ENCODE measurements at places on chromosomes 13 and 19.

GRCh38 chr13:60108589-60108988 is 55.1 kb downstream of the DIAPH3 start:
- no peak for DNase-seq

- no peak for DNase-seq
Measured at GRCh38 chr13:30551189-30551588, 66.5 kb upstream of the USPL1 start.

DNA sequence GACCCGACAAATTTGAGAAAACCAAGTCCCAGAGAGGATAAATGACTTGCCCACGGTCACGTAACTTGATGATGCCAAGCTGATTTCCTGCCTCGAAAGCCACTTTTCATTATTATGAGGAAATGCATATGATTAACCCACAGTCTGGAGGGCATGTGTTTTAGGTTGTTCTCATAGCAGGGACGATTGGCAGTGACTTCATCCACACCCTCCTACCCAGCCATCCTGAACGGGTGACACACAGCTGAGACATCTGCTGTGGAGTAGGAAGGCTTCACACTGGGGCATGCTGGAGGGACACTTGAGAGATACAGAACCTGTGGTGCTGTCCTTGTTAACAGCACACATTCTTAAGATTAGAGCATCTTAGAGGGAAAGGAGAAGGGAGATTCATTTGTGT is 65.4 kb upstream of the WDFY2 start:
- no peak for DNase-seq

DNA sequence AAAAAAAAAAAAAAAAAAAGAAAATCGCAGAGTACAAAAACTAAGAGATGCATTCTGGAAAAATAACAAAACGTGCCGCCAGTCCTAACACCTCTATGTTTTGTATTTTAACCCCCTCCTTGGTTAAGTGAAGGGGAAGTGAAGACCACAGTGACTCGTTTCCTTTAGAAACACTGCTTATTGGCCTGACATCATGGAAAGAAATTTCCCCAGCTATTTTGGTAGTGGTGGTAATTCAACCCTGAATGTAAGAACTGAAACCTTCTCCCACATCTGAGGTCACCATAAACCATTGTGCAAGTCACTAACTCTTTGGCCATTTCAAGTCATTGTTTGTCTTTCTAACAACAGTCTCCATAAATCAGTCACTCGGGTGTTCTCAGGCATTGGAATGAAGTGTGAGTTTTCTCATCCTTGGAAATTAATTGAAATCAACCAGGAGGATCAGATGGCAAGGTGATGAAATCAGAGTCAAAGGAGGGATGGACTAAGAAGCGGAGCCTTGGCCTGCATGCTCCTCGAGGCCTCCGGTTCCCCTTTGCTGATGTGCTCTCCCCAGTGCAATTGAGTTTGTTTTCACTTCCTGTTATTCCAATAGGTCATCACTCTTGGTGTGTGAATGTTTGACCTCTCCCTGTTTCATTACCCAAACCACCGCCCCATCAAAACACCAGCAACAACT is 443.9 kb downstream of the FGF9 start:
- peak; percentile 30 for DNase-seq

- no peak for DNase-seq
Measured at GRCh38 chr19:50554212-50554611, 14.0 kb downstream of the LRRC4B start.

GRCh38 chr19:39840492-39840891 is 5.7 kb downstream of the FBL start:
- no peak for DNase-seq

- no peak for DNase-seq
Measured at GRCh38 chr13:46530084-46530935, 22.7 kb upstream of the LRCH1 start.

DNA sequence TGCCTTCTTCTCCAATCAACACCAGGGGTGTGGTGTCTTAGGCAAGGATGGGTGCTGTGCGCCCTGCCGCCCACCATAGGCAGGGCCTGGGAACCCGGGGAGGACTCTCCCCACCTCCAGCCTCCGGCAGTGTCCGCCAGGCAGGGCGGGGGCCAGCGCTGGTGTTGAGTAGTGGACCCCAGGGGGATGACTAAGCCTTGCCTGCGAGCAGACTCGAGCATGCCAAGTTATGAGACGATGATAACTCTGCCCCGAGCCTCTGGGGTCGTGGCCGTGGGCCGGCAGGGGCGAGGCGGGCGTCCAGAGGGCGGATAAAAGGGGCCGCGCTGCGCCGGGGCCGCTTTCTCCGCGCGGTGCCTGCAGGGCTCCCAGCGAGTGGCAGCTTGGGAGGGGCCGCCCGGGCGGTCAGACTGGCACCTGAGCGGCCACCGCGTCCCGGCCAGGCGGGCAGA is at the start of gene MEDAG:
Gene MEDAG (plus strand): TSS at position 340 of the 452 bp plus-strand sequence. CDS start 245 bp downstream, outside the sequence.
- no peak for DNase-seq

DNA sequence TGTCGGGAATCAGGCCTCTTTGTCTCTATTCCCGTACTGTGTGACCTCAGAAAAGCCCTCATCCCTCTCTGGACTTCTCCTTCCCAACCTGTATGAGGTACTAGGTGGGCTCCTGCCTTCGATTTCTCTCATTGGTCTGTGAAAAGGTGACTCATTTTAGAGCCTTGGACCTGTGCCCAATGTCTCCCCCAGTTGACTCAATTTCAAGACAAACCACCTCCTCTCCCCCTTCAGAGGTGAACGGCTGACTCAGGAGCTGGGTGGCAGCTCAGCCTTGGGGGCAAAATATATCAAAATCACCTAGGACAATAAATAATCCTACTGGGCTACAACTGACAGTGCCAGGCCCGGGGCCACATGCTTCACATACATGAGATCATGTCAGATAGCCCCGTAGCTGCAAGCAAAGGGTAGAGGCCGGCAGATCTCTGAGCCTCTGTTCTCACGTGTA is 630 bp downstream of the COQ8B start:
- no peak for DNase-seq

- DNase-seq, result no peak
Measured at GRCh38 chr13:98609756-98610155, 32.8 kb upstream of the STK24 start.

- DNase-seq, result no peak
Measured at GRCh38 chr19:32863841-32864240, 5.7 kb downstream of the SLC7A9 start.

DNA sequence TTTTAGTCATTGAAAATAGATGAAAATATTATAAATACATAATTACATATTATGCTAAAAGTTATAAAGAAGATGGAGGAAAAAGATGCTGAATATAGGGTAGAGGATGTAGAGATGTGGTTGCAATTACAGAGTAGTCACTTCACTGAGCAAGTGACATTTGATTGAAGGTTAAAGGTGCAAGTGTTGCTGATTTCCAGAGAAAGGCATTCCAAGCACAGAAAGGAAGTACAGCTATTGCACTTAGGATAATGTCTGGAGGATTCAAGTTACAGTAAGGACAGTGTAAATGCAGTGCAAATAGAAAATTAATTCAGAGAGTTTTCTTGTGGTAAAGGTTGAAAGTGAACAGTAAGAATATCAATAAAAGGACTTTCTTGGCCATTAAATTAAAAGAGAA is 1721.8 kb downstream of the PCDH9 start:
- no peak for DNase-seq

DNA sequence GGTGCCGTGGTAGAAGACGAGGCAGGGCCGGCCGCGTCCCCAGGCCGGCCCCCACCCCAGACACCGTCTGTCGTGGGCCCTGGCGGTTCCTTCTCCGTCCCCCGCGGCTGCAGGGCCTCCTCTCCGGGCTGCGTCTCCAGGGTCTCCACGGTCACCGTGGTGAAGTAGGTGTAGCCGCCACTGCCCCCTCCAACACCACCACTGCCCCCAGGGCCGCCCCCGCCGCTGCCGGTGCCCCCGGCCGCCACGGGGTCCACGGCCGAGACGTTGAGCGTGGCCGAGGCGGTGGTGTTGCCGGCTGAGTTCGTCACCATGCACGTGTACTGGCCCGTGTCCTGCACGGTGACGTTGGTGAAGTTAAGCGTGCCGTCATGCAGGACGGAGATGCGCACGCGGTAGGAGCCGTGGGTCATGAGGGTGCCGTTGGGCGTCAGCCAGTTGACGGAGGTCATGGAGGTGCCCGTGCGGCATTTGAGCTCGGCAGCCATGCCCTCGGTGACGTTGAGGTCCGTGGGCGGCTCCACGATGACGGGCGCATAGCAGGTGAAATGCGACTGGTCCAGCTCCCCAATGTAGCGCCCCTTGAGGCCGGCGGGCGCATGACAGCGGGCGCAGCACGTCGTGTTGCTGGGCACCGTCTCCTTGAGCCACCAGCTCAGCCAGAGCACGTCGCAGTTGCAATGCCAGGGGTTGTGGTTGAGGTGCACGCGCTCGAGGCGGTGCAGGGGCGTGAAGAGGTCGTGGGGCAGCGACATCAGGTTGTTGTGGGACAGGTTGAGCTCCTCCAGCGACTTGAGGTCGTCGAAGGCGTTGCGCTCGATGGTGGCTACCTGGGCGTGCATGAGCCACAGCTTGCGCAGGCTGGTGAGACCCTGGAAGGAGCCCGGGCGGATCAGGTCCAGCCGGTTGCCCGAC is 4.6 kb upstream of the ASPDH start:
- no peak for DNase-seq

DNA sequence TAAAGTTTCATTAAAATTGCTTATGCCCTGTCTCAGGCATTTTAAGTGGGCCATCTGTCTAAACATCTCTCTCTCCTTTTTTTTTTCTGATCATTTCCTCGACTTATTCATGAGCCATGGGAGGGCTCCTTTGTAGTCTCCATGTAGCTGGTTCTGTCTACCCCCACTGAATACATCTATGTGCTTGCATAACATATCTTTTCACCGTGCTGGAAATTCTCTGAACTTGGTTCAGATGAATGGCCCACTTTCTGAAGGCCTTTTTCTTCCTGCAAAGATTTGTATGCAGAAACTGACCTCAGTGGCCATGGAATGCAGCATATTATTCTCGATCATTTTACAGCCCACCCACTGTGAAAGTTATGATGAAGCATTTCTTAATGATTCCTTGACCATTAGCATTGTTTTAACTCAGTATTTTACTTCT is 225.3 kb downstream of the GGACT start:
- DNase-seq, result no peak

- no peak for DNase-seq
Measured at GRCh38 chr13:23776698-23777574, 112.3 kb downstream of the MIPEP start.

- no peak for DNase-seq
Measured at GRCh38 chr13:45082964-45083363, 37.3 kb upstream of the GTF2F2 start.

- DNase-seq, result no peak
Measured at GRCh38 chr19:33759356-33759755, 37.3 kb upstream of the KCTD15 start.

DNA sequence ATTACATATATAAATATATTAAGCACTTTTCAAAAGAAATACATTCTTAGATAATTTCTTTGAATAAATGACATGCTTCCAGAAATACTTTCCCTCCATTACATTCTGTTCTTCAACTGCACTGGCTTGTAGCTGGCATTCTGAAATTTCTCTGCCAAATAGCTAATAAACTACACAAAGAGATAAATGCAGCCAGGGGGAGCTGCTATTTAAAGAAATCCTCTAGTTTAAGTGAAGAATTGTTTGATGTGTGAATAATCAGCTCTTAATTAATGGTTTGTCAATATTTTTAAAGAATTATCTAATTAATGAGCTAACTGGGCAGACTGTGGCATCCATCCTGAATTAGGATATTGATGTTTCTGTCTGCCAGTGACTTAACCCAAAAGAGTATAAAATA is 30.7 kb downstream of the SLC7A1 start:
- no peak for DNase-seq

GRCh38 chr19:47240996-47241918 is 10.3 kb upstream of the BBC3 start:
- DNase-seq, result peak; percentile 61

GRCh38 chr13:89458456-89458855 is 1787.3 kb downstream of the SLITRK5 start:
- DNase-seq, result no peak

- DNase-seq, result no peak
Measured at GRCh38 chr19:18893587-18894253, 2.2 kb downstream of the CERS1 start.

- no peak for DNase-seq
Measured at GRCh38 chr19:28334419-28334818, 878.5 kb downstream of the UQCRFS1 start.

DNA sequence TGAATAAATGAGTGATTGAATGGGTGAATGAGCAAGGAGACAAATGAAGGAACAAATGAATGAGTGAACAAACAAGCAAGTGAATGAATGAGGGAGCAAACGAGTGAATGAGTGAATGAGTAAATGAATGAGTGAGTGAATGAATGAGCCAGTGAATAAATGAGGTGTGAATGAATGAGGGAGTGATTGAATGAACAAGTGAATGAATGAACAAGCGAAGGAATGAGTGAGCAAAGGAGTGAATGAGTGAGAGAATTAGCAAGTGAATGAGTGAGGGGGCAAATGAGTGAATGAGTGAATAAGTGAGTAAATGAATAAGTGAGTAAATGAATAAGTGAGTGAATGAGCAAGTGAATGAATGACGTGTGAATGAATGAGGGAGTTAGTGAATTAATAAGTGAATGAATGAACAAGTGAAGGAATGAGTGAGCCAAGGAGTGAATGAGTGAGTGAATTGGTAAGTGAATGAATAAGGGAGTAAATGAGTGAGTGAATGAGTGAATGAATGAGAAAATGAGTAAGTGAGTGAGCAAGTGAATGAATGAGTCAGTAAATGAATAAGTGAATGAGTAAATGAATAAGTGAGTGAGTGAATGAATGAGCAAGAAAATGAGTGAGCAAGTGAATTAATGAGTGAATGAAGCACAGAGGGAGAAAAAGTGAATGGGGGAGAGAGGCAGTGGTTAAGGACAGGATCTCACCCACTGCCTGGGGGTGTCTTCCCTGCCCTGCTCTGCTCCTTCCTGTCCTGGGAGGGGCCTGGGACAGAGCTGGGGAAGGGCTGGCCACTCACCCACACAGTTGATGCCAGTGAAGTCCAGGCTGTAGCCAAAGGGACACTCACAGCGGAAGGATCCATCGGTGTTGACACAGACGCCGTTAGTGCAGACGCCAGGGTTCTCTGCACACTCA is 36.4 kb downstream of the CCL25 start:
- DNase-seq, result no peak

DNA sequence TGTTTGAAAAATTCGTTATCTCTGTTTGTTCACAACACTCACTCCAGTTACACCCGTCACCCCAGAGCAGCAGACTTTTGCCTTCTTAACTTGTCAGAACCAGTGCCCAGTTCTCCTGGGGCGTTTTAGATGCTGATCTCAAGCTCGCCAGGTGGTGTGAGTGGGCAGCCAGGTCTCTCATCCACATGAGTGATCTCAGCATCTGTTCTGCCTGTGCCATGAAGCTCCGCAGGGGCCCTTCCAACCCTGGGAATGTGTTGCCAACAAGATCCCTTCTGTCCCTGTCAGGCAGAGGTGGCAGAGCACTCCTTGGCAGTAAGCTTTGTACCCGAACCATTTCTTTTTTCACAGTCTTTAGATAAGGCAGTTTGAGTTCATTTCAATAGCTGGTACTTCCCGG is 896.5 kb downstream of the UQCRFS1 start:
- DNase-seq, result no peak
